NCI-H1105 treated with DMSO at 0.1 percent for 48 hours (cell line): ENCODE measurements at places on chromosomes 4 and X.

DNA sequence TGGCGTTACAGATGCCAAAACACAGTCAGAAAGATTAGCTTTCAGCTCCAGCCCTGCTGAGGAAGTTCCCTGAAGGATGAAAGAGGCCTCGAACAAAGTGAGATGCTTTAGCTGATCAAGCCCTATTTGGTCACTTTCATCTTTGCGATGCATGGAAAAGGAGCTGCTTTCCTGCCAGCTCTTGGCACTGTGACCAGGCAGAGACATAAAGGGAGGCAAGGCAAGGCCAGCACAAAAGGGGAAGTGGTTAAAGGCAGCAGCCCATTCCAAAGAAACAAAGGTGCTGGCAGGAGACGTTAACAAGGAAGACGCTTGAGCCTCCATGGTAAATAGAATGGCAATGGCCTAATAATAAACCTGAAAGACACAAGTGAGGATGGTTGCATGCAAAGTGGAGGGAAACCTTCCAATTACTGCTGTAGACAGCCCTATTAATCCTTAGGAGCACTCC is 617.1 kb upstream of the INTU start:
- peak; percentile 65 for DNase-seq

- peak; percentile 52 for DNase-seq
These were observed 98.2 kb upstream of the PRKX start for GRCh38 chrX:3811331-3812311.

DNA sequence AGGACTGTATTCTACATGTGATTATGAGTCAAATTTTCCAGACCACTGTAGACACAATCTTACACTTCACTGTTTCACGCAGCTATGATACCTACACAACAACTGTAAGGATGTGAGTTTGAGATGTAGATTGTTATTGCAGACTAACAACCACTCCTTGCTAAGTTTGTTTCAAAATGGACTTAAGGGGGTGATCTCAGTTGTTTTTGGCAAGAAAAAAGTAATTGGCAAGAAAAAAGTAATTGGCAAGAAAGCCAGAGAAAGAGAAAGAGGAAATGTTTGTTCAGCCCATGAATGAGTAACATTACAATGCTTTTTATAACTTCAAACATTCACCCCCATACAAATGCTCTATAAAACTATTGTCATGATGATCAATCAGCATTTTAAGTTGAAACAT is 466.4 kb downstream of the DMD start:
- no peak for DNase-seq

DNA sequence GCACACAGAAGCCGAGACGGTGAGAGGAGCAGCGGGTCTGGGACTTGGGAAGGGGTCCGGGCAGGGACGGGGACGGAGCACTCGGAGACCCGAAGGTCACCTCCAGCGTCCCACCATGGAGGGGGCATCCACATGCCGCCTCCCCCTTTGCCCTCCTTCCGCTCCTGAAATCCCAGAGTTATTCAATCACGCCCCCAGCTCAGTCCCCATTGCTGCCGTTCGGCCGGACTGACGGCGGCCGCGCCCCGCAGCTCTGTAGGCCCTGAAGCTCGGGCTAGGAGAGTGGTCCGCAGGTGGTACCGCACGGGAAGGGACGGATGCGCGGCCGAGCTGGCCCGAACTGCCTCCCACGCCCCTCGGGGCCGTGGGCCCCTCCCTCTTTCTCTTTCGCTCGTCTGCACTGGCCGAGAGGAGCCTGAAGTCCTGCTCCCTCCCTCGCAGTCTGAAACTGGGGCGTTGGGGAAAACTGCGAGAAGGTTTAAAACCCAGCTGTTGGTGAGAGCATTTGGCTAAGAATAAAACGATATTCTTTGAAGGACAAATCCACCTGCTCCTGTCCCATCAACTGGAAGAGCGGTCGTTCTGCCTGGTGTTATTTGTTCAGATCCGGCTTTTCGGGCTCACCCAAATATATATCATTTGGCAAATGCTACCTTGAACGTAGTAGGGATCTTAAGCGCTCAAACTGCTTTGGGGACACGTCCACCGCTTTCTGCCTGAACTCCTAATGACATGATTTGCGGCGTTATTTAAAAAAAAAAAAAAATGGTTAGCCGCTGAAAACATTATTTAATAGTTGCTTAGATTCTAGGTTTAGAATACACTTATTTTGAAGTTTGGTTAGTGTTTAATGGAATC is 719 bp downstream of the USO1 start:
- peak; percentile 36 for DNase-seq

GRCh38 chr4:24112466-24112865 is 222.6 kb upstream of the PPARGC1A start:
- no peak for DNase-seq

DNA sequence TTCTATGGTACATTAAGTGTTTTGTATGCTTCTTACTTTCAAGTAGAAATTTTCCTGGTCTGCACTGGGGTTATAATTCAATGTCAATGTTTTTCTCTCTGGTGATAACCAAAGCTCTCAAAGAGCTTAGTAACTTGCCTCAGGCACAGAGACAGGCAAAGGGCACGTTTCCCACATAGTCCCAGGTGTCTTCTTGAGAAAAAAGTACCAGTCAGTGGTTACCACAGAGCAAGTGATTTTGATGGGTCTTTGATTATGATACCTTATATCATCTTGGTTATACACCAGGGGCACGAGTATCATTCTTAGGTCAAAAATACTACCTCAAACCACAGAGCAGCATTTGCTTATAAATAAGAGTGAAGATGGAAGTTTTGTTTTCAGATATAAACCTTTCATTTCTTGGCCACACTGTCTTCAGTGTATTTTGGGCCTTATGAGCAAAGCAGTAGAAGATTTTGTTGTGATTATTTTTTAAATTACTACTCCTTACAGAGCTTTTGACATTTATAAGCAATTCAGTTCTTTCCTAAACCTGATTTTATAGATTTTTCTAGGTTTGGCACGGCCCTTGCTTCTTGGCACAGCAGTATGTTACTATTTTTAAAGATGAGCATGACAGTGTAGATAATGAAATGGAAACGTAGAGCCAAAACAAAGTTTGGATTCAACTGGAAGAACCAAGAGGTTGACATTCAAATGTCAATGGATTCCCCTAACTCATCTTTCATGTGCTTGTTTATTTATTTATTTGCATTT is 85.3 kb upstream of the TLL1 start:
- DNase-seq: peak; percentile 4
